ENCODE measurements at places on chromosomes 4 and X. TPM values are rescaled to one million over a fixed set of nuclear protein-coding genes. Genes with fewer than 3 reads are reported as not detected.

GRCh38 chr4:3736290-3736689 is 29.9 kb upstream of the ADRA2C start:
- H3K27ac ChIP-seq = no peak overlapping the region
- no peak overlapping the region for H3K4me3 ChIP-seq
- DNase-seq = no peak
- H3K4me1 ChIP-seq = no peaks in the 10 kb centered on the region
- no peaks in the 10 kb centered on the region for H3K27me3 ChIP-seq

- H3K4me1 ChIP-seq = no peaks in the 10 kb centered on the region
- no peak overlapping the region for H3K27ac ChIP-seq
These were observed 11.2 kb upstream of the MED14 start for GRCh38 chrX:40746521-40746920.

GRCh38 chr4:130368668-130369067 is 1272.7 kb downstream of the C4orf33 start:
- no peak for DNase-seq
- H3K4me3 ChIP-seq = no peak overlapping the region
- no peaks in the 10 kb centered on the region for H3K4me1 ChIP-seq
- H3K27ac ChIP-seq = no peak overlapping the region

GRCh38 chr4:6395466-6396228 is 76.8 kb downstream of the PPP2R2C start:
- no peak for DNase-seq
- no peak overlapping the region for H3K4me3 ChIP-seq
- no peak overlapping the region for H3K27ac ChIP-seq
- H3K36me3 ChIP-seq = no peaks in the 10 kb centered on the region
- H3K4me1 ChIP-seq = no peaks in the 10 kb centered on the region
- H3K27me3 ChIP-seq = peaks cover 13% of the 10 kb centered on the region

DNA sequence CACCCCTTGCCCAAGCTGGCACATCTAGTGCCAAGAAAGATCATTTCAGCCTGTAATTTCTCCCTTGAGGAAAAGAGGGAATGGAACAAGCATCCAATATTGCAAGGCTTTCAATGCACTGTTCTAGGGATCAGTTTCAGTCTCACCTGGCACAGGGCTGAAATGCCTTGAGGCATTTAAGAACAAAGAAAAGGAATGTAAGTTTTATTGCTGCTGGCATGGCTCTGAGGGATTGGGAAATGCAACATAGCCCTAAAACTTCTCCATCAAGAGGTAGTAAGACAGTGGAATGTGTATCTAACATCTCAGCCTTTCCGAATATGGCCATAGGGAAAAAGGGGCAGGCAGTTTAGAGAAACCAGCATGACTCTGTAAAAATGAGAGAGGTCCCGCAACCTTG is 732.6 kb upstream of the LCORL start:
- no peak for DNase-seq
- H3K27ac ChIP-seq = no peak overlapping the region
- H3K4me3 ChIP-seq = no peak overlapping the region
- H3K4me1 ChIP-seq = no peaks in the 10 kb centered on the region

DNA sequence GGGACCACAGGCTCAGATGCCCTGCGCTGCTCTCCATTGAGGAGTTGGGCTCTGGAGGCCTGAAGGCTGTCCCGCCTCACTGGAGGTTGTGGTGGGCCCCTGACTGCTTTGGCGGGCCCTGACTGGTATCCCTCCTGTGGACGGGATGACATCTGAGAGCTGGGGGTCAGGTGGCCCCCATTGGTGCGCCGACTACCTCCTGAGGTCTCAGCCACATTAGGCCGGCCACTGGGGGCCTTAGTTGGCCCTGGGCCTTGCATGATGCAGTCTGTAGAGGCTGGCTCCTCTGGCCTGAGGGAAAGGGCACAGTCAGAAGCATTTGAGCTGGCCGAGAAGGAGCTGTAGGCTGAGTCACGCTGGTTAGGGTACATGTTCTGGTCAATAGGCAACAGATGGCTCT is 164.5 kb upstream of the DGKK start:
- H3K4me3 ChIP-seq = no peak overlapping the region
- DNase-seq = no peak
- no peaks in the 10 kb centered on the region for H3K36me3 ChIP-seq
- no peak overlapping the region for H3K27ac ChIP-seq

DNA sequence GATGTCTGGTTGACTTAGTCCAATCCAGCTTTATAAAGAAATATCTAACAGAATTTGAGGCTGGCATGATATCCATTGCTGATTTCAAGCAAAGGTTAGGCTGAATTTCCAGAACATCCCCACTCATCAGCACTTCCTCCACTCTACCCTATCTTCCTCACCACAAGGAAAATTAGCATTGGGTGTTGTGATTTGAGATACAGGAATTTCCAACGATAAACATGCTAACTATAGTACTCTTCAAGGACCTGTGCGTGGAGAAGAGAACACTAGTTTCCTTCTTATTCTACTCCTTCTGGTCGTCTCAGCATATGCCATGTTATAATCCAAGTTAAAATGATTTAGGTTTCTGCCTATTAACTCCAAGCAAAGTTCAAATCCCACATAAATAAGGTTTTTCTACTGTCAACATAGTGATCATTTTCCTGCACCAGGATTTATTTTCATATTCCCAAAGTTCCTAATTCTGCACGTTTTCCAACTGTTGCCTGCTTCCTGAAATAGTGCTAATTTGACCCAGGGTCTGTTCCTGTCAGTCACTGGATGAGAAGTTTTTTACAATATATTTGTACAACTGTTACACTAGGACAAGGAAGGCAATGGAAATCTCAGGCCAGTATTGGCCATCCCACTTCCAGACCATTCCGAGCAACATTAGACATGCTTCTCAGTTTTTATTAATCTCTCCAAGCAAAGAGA is 177.6 kb upstream of the EDNRA start:
- H3K36me3 ChIP-seq = no peaks in the 10 kb centered on the region
- no peak overlapping the region for H3K4me3 ChIP-seq
- DNase-seq = no peak
- H3K4me1 ChIP-seq = no peaks in the 10 kb centered on the region
- no peak overlapping the region for H3K27ac ChIP-seq

DNA sequence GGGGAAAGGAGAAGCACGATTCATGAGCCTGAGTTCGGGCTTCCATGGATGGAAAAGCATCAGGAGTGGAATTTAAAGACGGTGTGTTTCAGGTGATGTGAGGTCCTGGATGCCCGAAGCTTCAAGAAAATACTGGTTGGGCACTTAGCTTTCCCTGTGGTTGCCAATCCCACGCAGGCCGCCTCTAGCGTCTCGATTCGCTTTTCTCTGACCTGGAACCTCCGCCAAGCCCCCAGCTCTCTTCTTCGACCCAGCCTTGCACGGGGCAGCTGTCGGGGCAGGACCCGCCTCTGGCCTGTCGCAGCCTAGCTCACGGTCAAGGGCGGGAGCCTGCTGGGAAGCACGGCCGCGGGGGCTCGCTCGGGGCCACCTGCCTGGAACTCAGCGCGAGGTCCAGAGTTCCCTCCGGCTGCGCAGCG is 308 bp upstream of the TLR2 start:
- no peak for DNase-seq
- peak overlapping the region; percentile 86 for H3K4me3 ChIP-seq
- H3K4me1 ChIP-seq = no peaks in the 10 kb centered on the region
- peak overlapping the region; percentile 83 for H3K27ac ChIP-seq

- H3K4me3 ChIP-seq = no peak overlapping the region
- no peak overlapping the region for H3K27ac ChIP-seq
- DNase-seq = no peak
- H3K36me3 ChIP-seq = no peaks in the 10 kb centered on the region
These were observed 12.8 kb downstream of the TMPRSS11E start for GRCh38 chr4:68460085-68460484.

GRCh38 chr4:101127176-101127790 is 220.0 kb downstream of the PPP3CA start:
- H3K4me3 ChIP-seq = no peak overlapping the region
- H3K4me1 ChIP-seq = no peaks in the 10 kb centered on the region
- DNase-seq = no peak
- no peaks in the 10 kb centered on the region for H3K27me3 ChIP-seq

- H3K4me1 ChIP-seq = no peaks in the 10 kb centered on the region
- no peak overlapping the region for H3K27ac ChIP-seq
- no peak overlapping the region for H3K4me3 ChIP-seq
- no peaks in the 10 kb centered on the region for H3K27me3 ChIP-seq
These were observed 26.9 kb downstream of the SMIM31 start for GRCh38 chr4:164780839-164781238.

DNA sequence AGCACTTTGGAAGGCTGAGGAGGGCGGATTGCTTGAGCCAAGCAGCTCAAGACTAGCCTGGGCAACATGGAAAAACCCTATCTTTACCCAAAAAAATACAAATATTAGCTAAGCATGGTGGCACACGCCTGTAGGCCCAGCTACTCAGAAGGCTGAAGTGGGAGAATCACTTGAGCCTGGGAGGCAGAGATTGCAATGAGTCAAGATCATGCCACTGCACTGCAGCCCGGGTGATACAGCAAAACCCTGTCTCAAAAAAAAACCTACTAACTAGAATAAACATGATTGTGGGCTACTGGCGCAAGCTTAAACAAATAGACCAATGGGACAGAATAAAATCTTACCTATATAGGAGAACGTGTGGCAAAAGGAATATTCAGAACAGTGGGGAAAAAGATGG is 7.3 kb downstream of the CDKL2 start:
- no peak for DNase-seq
- H3K4me3 ChIP-seq = no peak overlapping the region
- H3K36me3 ChIP-seq = no peaks in the 10 kb centered on the region
- H3K4me1 ChIP-seq = no peaks in the 10 kb centered on the region
- no peak overlapping the region for H3K27ac ChIP-seq

DNA sequence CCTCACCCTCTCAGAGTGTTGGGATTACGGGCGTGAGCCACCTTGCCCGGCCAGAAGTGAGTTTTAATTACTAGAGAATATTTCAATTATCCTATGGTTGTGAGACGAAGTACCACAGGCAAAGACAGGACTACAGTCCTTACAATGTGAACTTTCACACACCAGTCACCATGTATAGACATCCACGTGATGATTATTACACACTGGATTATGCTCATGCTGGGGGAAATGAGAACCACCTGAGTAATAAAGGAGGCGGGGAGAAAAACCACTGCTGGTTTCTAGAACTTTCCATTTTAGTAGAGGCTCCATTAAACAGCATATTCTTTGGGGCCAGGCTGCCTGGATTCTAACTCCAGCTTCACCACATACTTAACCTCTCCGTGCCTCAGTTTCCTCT is 42.5 kb upstream of the TLR2 start:
- no peak for DNase-seq
- no peaks in the 10 kb centered on the region for H3K36me3 ChIP-seq
- H3K27ac ChIP-seq = no peak overlapping the region
- no peaks in the 10 kb centered on the region for H3K27me3 ChIP-seq
- no peaks in the 10 kb centered on the region for H3K4me1 ChIP-seq

DNA sequence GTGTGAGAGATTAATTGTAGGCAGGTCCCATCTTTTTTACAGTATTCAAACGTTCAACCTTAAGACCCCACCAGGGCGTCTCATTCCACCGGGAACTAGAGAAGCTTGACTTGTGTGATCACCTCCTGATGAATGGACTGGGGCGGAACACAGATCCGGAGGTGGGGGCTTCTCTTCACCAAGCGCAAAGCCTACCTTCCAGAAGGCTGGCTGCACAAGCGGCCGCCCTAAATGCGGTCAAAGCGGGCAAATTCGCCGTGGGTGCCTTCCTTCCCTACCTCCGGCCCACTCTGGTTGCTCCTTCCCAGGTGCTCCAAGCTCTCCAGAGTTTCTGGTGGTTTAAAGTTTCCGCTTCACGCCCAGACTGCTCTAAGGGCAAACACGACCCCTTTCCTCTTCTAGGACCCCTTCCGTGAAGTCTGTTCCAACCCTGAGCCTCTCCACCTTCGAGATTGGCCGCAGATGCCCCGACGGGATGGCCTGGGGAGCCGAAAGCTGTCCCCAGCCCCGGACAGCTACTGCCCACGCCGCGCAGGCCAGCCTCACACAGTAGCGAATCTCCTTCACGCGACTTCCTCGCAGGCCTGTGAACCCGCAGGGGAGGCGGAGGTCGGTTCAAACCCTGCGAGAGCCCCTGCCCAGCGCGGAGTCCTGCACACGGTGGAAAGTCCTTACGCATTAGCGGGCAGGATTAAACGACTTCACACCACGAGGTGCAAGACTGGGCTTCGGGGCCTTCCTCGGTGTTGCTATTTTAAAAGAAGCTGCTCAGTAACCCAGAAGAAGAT is 1.6 kb upstream of the WWC2 start:
- peak overlapping the region; percentile 83 for H3K4me3 ChIP-seq
- H3K4me1 ChIP-seq = peaks cover 7% of the 10 kb centered on the region
- no peak for DNase-seq
- no peaks in the 10 kb centered on the region for H3K27me3 ChIP-seq
- no peaks in the 10 kb centered on the region for H3K36me3 ChIP-seq
- peak overlapping the region; percentile 99 for H3K27ac ChIP-seq

GRCh38 chr4:189792924-189793618 is 147.6 kb upstream of the FRG1 start:
- peak; percentile 73 for DNase-seq
- H3K36me3 ChIP-seq = no peaks in the 10 kb centered on the region
- no peak overlapping the region for H3K4me3 ChIP-seq
- H3K27me3 ChIP-seq = no peaks in the 10 kb centered on the region
- no peak overlapping the region for H3K27ac ChIP-seq
- H3K4me1 ChIP-seq = no peaks in the 10 kb centered on the region

CENPVL2 gene
- total RNA-seq = not detected

DNA sequence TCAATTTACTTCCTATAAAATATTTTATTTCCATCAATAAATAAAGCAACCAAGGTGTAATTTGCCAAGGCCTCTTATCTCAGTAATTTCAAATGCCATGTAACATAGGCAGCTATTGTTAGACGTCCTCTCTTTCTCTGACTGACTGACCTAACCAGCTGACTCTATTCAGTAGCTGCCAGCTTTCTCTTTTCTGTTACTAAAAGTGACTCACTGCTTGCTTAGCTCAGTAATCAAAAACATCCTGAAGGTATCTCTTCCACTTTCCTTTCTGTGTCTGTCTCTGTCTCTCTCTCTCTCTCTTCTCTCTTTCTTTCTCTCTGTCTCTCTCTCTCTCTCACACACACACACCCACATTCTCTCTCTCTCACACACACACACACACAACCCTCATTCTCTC is 134.2 kb downstream of the SPOCK3 start:
- H3K27me3 ChIP-seq = no peaks in the 10 kb centered on the region
- H3K27ac ChIP-seq = no peak overlapping the region
- H3K4me1 ChIP-seq = no peaks in the 10 kb centered on the region
- no peak overlapping the region for H3K4me3 ChIP-seq
- H3K36me3 ChIP-seq = no peaks in the 10 kb centered on the region

DNA sequence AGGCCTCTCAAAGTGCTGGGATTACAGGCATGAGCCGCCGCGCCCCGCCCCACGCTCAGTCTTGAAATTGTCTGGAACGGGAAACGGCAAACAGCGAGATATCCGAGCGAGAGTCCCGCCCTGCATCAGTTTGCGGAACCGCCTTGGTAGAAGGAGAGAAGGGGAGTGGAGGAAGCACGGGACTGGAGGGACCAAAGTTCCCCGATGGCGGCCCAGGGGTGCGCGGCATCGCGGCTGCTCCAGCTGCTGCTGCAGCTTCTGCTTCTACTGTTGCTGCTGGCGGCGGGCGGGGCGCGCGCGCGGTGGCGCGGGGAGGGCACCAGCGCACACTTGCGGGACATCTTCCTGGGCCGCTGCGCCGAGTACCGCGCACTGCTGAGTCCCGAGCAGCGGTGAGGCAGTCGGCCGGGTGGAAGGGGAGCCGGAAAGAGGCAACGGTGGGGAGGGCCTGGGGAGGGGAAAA is at the start of gene BST1:
TSS of gene BST1 (plus strand) at position 125 of the 463 bp plus-strand sequence. CDS start at position 205, 80 bp downstream.
- H3K27me3 ChIP-seq = no peaks in the 10 kb centered on the region
- H3K36me3 ChIP-seq = no peaks in the 10 kb centered on the region
- no peak for DNase-seq
- no peaks in the 10 kb centered on the region for H3K4me1 ChIP-seq

TRO gene
- total RNA-seq = 14.8 TPM

TEX13B gene
- total RNA-seq = not detected

- no peaks in the 10 kb centered on the region for H3K4me1 ChIP-seq
- no peak overlapping the region for H3K27ac ChIP-seq
- no peaks in the 10 kb centered on the region for H3K27me3 ChIP-seq
- H3K36me3 ChIP-seq = no peaks in the 10 kb centered on the region
- no peak overlapping the region for H3K4me3 ChIP-seq
These were observed 521.9 kb upstream of the ARX start for GRCh38 chrX:25537699-25538098.

Measured in breast epithelium (tissue), 4 donors.